SJCRH30 (cell line): ENCODE measurements at places on chromosomes 3 and 15. TPM values are rescaled to one million over a fixed set of nuclear protein-coding genes. Genes with fewer than 3 reads are reported as not detected.
A peak's percentile ranks its signal among the peaks of the same experiment; 100 is the strongest.

DNA sequence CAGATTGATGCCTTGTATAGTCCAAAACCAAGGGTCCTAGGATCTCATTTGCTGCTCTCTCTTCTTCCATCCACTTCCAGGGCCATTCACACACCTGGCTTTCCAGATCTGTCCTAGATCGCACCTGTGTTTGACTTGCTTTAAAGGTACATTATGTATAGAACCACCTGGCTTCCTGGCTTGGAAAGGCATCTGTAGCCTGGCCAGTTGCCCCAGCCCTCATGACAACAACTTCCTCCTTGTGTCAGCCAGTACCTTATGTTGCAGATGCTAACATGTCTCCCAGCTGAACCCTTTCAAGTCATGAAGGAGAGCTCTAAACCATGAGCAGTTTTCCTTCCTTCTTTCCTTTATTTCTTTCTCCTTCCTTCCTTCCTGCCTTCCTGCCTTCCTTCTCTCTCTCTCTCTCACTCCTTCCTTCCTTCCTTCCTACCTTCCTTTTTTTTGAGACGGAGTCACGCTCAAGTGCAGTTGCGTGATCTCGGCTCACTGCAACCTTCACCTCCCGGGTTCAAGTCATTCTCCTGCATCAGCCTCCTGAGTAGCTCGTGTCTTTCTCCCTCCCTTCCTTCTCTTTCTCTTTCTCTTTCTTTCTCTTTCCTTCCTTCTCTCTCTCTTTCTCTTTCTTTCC, 2.5 kb upstream of the HTR3C start:
- no peaks in the 10 kb centered on the region for H3K4me1 ChIP-seq
- H3K36me3 ChIP-seq: no peaks in the 10 kb centered on the region
- no peak for DNase-seq
- no peak overlapping the region for H3K4me3 ChIP-seq
- no peak overlapping the region for H3K27ac ChIP-seq

DNA sequence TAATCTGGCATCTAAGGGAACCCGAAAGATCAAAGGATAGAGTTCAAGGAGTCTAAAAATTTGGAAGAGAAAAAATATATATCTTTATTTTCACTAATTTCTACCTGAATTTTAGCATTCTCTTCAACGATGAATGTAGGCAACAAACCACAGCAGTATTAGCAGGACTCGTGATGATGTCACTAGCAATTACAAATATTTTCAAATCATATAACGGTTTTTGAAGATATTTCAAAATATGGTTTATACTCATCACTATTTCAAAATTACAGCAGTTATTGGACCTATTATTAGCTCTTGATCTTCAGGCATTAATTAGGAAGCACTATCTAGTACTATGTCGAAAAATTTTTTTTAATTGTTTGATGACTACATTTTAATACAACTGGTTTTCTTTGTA, 27.0 kb upstream of the ANKDD1A start:
- H3K4me1 ChIP-seq: peaks cover 9% of the 10 kb centered on the region
- DNase-seq: no peak
- no peaks in the 10 kb centered on the region for H3K36me3 ChIP-seq
- H3K27me3 ChIP-seq: no peaks in the 10 kb centered on the region
- H3K4me3 ChIP-seq: no peak overlapping the region

DNA sequence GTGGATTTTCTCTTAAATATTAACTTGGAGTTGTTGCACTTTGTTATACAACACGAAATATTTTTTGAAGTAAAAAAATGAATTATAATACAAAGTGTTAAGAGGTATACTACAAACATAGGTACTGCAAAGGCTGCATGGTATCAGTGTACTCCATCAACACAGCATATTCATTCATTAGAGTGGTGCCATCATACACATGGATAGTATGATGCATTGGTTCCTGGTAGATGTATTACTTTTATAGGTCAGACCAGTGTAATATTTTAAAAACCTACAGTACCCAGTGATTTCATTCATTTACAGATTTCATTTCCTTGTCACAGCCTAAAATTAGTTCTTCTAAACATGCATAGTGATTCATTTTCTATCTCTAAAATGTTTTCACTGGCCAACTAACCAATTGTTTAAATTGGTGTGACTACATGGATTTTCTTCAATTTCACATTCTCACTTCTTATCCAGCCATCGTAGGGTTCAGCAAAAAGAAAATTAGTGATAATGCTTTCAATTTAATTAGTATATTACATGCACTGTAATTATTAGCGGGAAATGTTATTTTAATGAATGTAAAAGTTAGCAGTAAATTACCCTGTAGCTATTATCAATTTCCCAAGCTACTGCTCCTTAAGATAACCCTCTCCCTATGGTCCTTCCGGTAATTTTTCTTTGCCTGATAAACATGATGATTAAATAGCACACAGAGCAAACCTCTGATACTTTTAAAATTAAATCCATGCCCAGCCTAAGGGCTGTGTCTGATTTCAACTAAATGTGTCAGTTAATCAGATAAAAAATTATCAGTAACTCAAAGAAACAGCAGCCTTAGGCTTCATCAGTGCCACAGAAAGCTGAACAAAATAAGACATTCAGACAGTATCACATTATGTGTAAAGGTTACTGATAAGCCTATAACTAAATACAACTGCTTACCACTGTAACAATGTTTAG, 68.4 kb downstream of the DPH6 start:
- H3K27me3 ChIP-seq: no peaks in the 10 kb centered on the region
- no peak overlapping the region for H3K27ac ChIP-seq
- no peak for DNase-seq
- H3K36me3 ChIP-seq: no peaks in the 10 kb centered on the region

- H3K4me1 ChIP-seq: no peaks in the 10 kb centered on the region
- no peaks in the 10 kb centered on the region for H3K36me3 ChIP-seq
- no peak for DNase-seq
- no peak overlapping the region for H3K4me3 ChIP-seq
Measured at GRCh38 chr3:16243706-16244490, 20.8 kb downstream of the DPH3 start.

- peaks cover 19% of the 10 kb centered on the region for H3K4me1 ChIP-seq
- DNase-seq: no peak
- no peaks in the 10 kb centered on the region for H3K36me3 ChIP-seq
- peak overlapping the region; percentile 58 for H3K27ac ChIP-seq
Measured at GRCh38 chr3:109927726-109928125, 590.4 kb upstream of the DPPA4 start.

GRCh38 chr3:15319575-15319974, 12.8 kb downstream of the SH3BP5 start:
- H3K4me3 ChIP-seq: no peak overlapping the region
- H3K27me3 ChIP-seq: no peaks in the 10 kb centered on the region
- H3K27ac ChIP-seq: no peak overlapping the region
- H3K4me1 ChIP-seq: peaks cover 15% of the 10 kb centered on the region
- H3K36me3 ChIP-seq: no peaks in the 10 kb centered on the region

DNA sequence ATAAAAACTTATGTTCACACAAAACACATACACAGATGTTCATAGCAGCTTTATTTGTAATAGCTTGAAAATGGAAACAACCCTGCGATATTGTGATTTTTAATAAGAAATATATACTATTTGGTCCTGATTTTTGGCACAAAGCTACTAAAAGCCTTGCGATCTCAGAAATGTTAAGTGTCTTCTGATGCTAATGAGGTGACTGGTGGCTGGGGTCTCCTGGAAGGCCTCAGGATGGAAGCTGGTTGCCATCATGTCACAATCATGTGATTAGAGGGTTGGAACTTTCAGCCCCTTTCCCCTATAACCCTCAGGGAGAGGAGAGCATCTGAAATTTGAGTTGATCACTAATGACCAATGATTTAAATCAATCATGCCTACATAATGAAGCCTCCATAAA, 278.4 kb upstream of the UBE2E1 start:
- no peak overlapping the region for H3K27ac ChIP-seq
- H3K4me3 ChIP-seq: no peak overlapping the region
- H3K27me3 ChIP-seq: no peaks in the 10 kb centered on the region

DNA sequence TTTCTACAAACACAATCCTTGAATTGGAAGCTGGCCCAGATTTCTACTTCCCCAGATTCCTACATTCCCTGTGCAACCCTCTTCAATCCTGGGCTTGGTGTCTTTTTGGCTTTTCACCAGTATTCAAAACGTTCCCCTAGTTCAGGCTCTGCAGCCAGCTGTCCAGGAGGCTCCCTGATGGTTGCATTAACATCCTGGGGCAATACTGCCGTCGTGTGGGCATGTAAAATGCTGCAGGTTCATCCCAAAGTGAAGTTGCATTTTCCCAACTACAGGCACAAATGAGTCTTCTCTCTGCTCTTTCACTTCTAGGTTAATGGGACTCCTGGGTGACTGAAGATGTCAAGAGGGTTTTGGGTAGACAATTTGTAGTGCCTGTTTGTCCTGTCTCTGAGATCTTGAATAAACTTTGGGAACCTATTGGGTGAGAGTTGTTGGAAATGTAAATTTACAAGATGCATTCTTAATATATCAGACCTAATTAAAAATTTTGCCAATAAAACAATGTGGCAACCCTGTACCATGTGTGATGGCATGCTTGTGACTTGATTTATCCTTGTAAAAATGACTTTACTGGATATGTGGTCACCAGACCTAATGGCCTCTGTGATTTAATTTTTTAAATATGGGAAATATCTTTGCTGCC, 28.6 kb downstream of the SOX14 start:
- H3K27me3 ChIP-seq: no peaks in the 10 kb centered on the region
- no peaks in the 10 kb centered on the region for H3K36me3 ChIP-seq

DNA sequence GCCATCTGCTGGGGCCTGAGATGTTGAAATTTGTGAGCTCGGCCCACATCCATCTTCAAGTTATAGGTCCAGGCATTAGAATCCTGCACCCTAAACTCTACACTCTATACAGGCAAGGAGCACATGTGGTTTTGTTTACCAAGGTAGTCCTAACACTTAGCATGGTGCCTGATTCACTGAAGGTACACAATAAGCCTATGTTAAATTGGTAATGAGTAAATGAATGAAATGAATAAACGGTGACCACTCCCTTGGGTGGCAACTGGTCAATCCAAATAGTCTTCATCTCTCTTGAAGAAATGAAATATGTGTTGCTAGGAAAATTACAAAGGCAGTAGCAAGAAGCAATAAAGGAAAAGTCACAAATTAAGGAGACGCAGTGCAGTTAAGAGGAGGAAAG, 359.3 kb upstream of the UBE2E2 start:
- no peaks in the 10 kb centered on the region for H3K36me3 ChIP-seq
- no peaks in the 10 kb centered on the region for H3K4me1 ChIP-seq
- DNase-seq: no peak
- no peak overlapping the region for H3K27ac ChIP-seq
- H3K27me3 ChIP-seq: no peaks in the 10 kb centered on the region

GRCh38 chr15:57133127-57133968, 214.9 kb downstream of the TCF12 start:
- H3K27ac ChIP-seq: no peak overlapping the region
- peaks cover 21% of the 10 kb centered on the region for H3K4me1 ChIP-seq
- H3K4me3 ChIP-seq: no peak overlapping the region
- no peak for DNase-seq
- no peaks in the 10 kb centered on the region for H3K36me3 ChIP-seq

DNA sequence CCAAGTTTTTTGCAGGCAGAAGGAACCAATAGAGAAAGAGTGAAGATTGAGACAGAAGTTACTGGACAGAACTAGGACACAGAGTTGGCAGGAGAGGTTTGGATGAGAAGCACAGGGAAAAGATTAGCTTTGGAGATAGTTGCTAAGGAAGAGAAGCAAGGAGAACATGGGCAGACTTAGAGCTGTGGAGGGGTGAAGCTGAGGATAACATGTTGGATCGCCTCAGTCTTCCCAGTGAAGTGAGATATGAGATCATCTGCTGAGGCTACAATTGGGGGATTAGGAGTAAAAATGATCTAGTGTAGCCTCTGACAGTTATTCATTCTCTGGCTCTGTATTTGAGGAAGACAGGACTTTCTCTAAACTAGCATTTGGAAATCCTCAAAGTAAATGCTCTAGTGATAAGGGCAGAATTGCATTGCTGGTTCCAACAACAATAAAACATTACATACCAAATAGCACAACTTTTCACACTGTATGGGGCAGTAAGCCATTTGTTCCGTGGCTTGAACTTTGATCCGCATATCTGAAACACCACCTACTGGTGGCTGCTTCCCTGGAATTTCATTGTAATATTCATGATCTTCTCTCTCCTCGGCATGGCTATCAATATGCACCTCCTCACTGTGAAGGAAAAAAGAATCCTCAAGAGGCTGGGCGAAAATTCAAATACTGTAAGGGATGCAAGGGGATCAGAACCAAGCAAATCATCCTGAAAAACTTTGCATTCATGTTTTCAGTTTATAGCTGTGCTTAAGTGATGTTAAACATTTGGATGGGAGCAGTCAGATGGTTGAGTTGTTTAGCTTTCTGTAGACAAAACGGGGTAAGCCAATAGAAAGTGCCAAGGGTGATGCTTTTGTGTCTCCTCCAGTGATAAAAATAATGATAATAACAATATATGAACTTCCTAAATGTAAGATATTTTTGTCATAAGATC, 22.2 kb upstream of the EID1 start:
- no peak overlapping the region for H3K4me3 ChIP-seq
- H3K27me3 ChIP-seq: no peaks in the 10 kb centered on the region
- DNase-seq: peak; percentile 36
- H3K27ac ChIP-seq: no peak overlapping the region
- H3K4me1 ChIP-seq: peaks cover 30% of the 10 kb centered on the region

DNA sequence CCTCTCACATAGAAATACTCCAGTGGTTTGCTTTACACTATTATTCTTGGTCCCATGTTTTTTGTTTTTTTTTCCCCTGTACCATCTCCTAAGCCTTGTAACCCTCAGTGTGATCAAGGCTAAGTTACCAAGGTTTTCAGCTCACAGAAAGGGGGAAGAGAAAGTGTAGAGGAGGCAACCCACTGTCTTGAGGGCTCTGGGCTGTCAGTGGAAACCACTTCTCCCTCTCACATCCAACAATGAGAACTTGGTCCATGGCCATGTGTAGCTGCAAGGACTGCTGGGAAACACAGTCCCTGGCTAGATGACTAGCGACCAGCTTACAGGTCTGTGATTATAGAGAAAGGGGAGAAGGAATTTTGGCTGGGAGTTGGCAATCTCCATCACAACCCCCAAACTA, 30.3 kb downstream of the GPD1L start:
- H3K27me3 ChIP-seq: no peaks in the 10 kb centered on the region
- no peak for DNase-seq
- no peak overlapping the region for H3K27ac ChIP-seq
- H3K36me3 ChIP-seq: no peaks in the 10 kb centered on the region
- H3K4me3 ChIP-seq: no peak overlapping the region

DNA sequence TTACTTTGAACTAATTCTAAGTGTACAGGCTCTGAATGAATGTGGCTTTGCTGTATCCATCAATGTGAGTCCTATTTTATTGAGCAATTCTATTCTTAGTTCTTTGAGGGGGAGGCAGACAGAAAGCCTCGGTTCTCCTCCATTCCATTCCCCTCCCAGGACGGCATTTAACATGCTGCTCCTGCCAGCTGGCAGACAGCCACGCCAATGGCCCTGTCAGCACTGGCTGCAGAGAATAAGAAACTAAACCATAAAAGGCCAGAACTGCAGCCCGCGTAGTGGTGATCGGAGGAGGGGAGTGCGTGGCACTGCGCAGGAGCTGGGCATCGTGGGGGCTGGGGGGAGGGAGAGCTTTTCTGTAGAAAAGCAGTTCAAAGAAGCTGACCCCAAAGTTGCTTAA, 76.0 kb upstream of the HACD2 start:
- DNase-seq: peak; percentile 70
- H3K27ac ChIP-seq: no peak overlapping the region
- H3K4me1 ChIP-seq: peaks cover 16% of the 10 kb centered on the region
- H3K4me3 ChIP-seq: no peak overlapping the region
- H3K27me3 ChIP-seq: no peaks in the 10 kb centered on the region

ANKRD63 gene
- total RNA-seq: 0.12 and 0.35 TPM in 2 replicates

GOLGA8R gene
- total RNA-seq: 0.28 and 0.69 TPM in 2 replicates

LSG1 gene
- total RNA-seq: 35.6 and 35.9 TPM in 2 replicates

GJD2 gene
- total RNA-seq: not detected in 2 replicates

SLC28A1 gene
- not detected in 2 replicates for total RNA-seq

OR5H15 gene
- total RNA-seq: not detected in 2 replicates

TMEM45A gene
- 28.3 and 30.2 TPM in 2 replicates for total RNA-seq

GPR62 gene
- total RNA-seq: not detected in 2 replicates

SERINC4 gene
- not detected in 2 replicates for total RNA-seq
